Suprapubic skin (tissue), 4 donors: ENCODE measurements at places on chromosomes 2 and 18. TPM values are rescaled to one million over a fixed set of nuclear protein-coding genes. Genes with fewer than 3 reads are reported as not detected.

DYSF gene
- total RNA-seq, result 1.7 TPM

DNA sequence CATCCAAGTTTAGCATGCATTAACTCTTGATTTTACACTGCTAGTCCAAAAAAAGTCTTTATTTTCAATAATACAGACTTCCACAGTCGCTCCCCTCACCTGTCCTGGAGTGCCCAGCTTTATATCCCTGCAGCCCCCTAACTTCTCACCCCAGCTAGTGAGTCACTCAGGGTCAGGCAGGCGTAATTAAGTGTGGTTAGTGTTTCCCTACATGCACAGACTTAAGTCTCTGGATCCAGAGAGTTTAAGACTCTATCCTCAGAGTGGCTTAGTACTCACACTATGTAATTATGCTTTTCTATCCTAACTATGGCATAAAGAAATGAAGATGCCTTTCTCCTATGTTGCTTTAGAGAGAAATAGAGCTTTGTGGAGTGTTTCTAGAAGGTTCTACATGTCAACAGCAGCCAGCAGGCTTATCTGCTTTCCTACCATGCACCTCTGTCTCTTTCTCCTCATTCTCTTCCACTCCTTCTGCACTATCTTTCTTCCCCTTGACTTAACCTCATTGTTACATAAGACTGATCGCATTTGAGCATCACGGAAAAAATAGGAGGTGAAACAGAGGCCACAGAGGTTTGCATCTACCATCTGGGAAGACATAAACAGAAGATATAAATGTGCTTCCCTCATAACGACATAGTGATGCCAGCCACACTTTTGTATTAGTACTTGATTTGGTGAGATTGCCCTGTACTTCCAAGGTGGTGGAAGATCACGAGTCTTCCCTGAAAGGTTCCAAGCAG lies 34.4 kb upstream of the PMAIP1 start:
- no peak overlapping the region for H3K4me3 ChIP-seq
- H3K27me3 ChIP-seq, result no peaks in the 10 kb centered on the region
- H3K4me1 ChIP-seq, result peaks cover 12% of the 10 kb centered on the region
- no peaks in the 10 kb centered on the region for H3K36me3 ChIP-seq
- H3K27ac ChIP-seq, result no peak overlapping the region

UGT1A3 gene
- total RNA-seq, result 3.0 TPM

LGALSL gene
- 129 TPM for total RNA-seq

DNA sequence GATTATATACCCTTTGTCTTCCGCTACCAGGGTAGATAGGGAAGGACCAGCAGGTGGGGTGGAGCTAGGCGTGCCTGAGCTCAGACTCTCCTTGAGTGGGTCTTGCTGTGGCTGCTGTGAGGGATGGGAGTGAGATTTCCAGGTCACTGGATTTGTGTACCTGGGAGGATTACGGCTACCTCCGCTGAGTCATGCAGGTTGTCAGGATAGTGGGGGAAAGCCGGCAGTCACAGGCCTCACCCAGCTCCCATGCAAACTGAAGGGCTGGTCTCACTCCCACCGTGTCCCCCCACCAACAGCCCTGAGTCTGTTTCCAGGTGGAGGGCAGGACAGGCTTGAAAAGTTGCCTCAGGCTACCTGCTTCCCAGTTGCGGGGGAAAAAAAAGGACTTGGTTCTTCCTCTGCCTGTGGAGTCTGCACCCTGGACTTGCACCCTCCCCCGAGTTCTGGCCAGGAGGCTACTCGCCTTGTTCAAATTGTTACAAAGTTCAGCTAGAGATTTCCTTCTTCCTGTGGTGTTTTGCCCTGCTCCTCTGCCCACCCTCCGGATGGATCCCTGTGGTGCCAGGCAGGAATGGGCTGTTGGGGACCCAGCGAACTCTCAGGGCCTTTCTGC lies 268.3 kb downstream of the VAPA start:
- H3K4me1 ChIP-seq, result no peaks in the 10 kb centered on the region
- no peak for DNase-seq
- no peaks in the 10 kb centered on the region for H3K27me3 ChIP-seq
- H3K36me3 ChIP-seq, result no peaks in the 10 kb centered on the region
- no peak overlapping the region for H3K27ac ChIP-seq

GRCh38 chr2:55052129-55053061 lies 2.1 kb upstream of the RTN4 start:
- no peaks in the 10 kb centered on the region for H3K36me3 ChIP-seq
- H3K4me3 ChIP-seq, result no peak overlapping the region
- H3K27me3 ChIP-seq, result no peaks in the 10 kb centered on the region
- no peak for DNase-seq
- peak overlapping the region; percentile 99 for H3K27ac ChIP-seq

DNA sequence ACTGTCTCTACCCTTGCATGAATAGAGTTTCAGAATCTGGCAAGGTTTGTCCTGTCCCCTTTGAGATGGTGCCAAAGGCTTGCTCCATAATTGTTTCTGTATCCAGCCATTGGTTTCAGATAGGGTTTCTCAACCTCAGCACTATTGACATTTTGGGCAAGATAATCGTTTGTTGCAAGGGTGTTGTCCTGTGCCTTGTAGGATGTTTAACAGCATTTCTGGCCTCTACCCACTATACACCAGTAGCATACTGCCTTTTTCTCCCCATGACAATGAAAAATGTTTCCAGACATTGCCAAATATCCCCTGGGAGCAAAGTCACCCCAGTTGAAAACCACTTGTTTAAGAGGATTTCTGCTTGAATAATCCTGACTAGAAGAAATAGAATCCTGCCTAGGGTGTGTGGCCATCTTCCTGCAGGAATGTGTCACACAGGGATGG lies 126.8 kb downstream of the CDC42EP3 start:
- no peak overlapping the region for H3K4me3 ChIP-seq
- H3K27ac ChIP-seq, result no peak overlapping the region
- DNase-seq, result no peak

GRCh38 chr2:3115301-3116042 lies 262.1 kb downstream of the EIPR1 start:
- H3K27me3 ChIP-seq, result no peaks in the 10 kb centered on the region
- DNase-seq, result peak; percentile 34
- H3K4me3 ChIP-seq, result no peak overlapping the region
- no peaks in the 10 kb centered on the region for H3K4me1 ChIP-seq
- no peaks in the 10 kb centered on the region for H3K36me3 ChIP-seq
- no peak overlapping the region for H3K27ac ChIP-seq

DNA sequence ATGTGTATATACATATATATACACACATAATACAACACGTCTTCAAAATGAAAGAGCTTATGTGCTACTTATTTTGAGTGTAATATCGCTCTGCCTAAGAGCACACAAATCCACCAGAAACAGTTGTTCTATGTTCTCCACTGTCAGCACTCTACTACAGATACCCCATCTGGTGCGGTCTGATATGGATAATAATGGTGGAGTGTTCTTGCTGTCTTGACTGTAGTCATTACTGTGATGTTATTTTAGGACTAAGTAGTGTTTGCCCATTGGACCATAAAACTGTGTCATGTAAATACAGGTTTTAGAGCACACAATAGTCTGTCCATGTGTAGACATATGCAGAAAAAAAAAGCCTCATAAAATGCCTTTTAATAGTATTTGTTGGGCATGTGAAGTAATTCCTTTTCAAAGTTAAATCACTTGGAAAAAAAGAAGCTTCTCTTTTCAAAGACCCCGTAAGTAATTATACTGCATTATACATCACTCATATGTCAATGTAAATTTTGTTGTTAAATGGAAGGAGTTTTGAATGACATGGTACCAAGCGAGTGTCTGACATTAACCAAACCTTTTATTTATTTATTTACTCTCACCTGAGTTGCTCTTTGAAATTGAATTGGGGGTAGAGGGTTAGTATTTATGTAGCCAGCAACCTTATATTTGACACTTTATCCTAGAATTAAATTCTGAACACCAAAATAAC lies 1249.2 kb upstream of the ZEB2 start:
- no peak overlapping the region for H3K4me3 ChIP-seq
- H3K27ac ChIP-seq, result no peak overlapping the region
- DNase-seq, result no peak
- no peaks in the 10 kb centered on the region for H3K27me3 ChIP-seq

GRCh38 chr2:62038975-62039771 lies 133.7 kb downstream of the COMMD1 start:
- H3K4me3 ChIP-seq, result no peak overlapping the region
- no peaks in the 10 kb centered on the region for H3K27me3 ChIP-seq
- no peak for DNase-seq
- peaks cover 4% of the 10 kb centered on the region for H3K4me1 ChIP-seq

DNA sequence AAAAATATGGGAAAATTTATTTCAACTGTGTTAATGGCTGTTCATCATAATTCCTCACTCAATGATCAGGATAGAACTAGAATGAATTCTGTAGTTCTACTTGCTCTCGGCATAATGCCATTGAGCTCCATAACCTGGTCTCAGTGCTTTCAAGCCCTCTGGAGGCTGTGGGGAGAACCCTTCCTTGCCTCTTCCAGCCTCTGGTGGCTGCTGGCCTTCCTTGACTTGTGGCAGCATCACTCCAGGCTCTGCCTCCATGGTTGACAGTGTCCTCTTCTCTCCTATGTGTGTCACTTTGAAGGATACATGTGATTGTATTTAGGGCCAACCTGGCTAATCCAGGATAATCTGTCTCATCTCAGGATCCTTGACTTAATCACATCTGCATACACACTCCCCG lies 26.9 kb upstream of the CABYR start:
- DNase-seq, result no peak
- H3K4me1 ChIP-seq, result no peaks in the 10 kb centered on the region
- peaks cover 17% of the 10 kb centered on the region for H3K36me3 ChIP-seq
- H3K27me3 ChIP-seq, result no peaks in the 10 kb centered on the region
- H3K4me3 ChIP-seq, result no peak overlapping the region

ACMSD gene
- total RNA-seq, result not detected

HMSD gene
- total RNA-seq, result not detected

CCBE1 gene
- 0.81 TPM for total RNA-seq

HS1BP3 gene
- 38.2 TPM for total RNA-seq

SKA1 gene
- 0.51 TPM for total RNA-seq

DNA sequence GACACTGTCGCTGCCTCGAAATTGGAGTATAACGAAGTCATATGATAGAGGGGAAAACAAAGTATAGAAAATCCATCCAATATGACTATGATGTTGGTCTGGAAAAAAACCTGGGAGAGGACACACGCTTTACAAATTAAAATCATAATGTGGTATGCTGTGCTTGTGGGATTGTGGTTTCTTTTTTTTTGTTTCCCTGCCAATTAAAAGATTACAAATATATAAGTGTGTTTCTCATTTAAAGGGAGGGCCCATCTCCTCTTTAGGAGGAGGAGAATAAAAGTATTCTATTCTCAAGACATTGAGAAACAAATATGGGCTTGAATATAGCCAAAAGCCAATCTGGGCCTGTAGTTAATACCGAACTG lies 86.6 kb downstream of the EPHA4 start:
- no peaks in the 10 kb centered on the region for H3K36me3 ChIP-seq
- no peak overlapping the region for H3K4me3 ChIP-seq
- no peaks in the 10 kb centered on the region for H3K4me1 ChIP-seq

GRCh38 chr2:33275689-33276444 lies 200.6 kb upstream of the RASGRP3 start:
- H3K36me3 ChIP-seq, result no peaks in the 10 kb centered on the region
- no peak overlapping the region for H3K4me3 ChIP-seq
- no peak overlapping the region for H3K27ac ChIP-seq
- DNase-seq, result peak; percentile 81
- peaks cover 15% of the 10 kb centered on the region for H3K4me1 ChIP-seq
- H3K27me3 ChIP-seq, result no peaks in the 10 kb centered on the region

TMEM163 gene
- not detected for total RNA-seq

DNA sequence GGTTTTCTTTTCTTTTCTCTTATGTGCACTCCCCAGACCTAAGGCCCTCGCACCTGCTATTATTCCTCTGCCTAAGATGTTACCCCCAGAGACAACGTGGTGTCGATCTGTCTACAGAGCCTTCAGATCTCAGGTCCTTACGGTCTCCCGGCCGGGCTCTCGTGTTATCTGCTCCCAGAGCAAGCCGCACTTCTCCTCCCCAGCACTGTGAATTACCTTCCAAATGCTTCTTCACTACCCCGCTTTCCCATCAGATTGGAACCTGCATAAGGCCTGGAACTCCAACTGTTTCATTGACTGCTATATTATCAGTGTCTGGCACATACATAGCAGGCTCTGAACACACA lies 71.2 kb upstream of the ODC1 start:
- H3K4me1 ChIP-seq, result no peaks in the 10 kb centered on the region
- no peaks in the 10 kb centered on the region for H3K27me3 ChIP-seq
- no peak overlapping the region for H3K4me3 ChIP-seq
- H3K36me3 ChIP-seq, result no peaks in the 10 kb centered on the region
- DNase-seq, result no peak

ATP8B1 gene
- 25.3 TPM for total RNA-seq

DNA sequence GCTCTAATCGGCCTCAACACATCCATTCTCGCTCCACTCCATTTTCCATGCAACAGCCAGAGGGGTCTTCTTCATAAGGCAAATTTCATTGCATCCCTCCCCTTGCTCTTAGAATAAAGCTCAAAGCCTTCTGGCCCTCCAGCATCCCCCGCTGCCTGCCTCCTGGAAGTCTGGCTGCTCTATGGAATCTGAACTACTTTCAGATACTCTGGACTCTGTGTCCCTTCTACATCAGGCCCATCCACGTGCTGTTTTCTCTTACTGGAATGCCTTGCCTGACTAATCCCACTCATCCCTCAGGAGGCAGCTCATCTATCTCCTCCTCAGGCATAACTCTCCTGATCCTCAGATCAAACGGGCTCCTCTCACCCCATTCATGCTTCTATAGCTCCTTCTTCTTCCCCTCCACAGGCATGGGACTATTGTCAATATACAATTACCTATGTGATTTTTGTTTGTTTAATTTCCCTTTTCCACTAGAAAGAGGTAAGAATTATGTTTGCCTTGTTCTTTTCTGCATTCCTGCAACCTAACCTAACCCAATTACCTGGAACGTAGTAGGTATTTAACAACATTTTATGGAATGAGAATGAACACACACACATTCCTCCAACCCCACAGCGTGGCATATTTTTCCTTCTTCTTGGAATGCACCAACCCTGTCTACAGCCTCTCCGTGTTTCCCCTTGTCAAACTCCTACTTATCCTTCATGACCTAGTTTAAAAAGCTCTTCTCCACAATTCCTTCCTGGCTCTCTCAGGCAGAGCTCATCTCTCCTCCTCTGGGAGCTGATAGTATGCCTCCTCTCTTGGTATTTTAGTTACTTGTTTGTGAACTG lies 49.5 kb downstream of the LBH start:
- H3K27ac ChIP-seq, result no peak overlapping the region
- H3K4me1 ChIP-seq, result no peaks in the 10 kb centered on the region
- H3K36me3 ChIP-seq, result no peaks in the 10 kb centered on the region

DNA sequence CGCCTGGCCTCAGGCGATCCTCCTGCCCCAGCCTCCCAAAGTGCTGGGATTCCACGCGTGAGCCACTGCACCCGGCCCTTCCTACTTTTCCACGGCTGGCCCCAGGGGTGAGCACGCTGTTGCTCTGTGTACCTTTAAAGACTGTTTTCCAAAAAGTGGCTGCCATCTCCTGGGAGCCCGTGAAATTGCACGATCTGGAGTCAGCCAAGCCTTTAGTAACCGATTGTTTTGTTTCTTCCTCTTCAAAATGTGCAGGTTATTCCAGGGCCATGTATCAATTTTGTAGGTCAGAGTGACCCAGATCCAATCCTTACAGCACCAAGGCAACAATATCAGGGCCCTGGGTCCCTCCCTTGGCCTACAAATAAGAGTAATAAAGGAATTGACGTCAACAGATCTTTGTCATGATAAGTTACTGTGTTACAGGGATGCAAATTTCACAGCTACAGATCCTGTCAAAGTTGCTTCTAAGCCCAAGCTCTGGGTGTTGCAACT lies 135.6 kb upstream of the ZNF236 start:
- no peak for DNase-seq
- no peak overlapping the region for H3K4me3 ChIP-seq
- H3K27ac ChIP-seq, result peak overlapping the region; percentile 43
